ENCODE measurements at places on chromosomes 1 and 21.

GRCh38 chr1:18463984-18464664, 16.6 kb upstream of the KLHDC7A start:
- no peak for DNase-seq

GRCh38 chr1:156213644-156213966, 798 bp downstream of the PMF1 start:
- no peak for DNase-seq

GRCh38 chr1:24364605-24364974, 45.4 kb downstream of the GRHL3 start:
- DNase-seq = no peak

GRCh38 chr1:231591466-231591865, 35.1 kb upstream of the DISC1 start:
- no peak for DNase-seq

DNA sequence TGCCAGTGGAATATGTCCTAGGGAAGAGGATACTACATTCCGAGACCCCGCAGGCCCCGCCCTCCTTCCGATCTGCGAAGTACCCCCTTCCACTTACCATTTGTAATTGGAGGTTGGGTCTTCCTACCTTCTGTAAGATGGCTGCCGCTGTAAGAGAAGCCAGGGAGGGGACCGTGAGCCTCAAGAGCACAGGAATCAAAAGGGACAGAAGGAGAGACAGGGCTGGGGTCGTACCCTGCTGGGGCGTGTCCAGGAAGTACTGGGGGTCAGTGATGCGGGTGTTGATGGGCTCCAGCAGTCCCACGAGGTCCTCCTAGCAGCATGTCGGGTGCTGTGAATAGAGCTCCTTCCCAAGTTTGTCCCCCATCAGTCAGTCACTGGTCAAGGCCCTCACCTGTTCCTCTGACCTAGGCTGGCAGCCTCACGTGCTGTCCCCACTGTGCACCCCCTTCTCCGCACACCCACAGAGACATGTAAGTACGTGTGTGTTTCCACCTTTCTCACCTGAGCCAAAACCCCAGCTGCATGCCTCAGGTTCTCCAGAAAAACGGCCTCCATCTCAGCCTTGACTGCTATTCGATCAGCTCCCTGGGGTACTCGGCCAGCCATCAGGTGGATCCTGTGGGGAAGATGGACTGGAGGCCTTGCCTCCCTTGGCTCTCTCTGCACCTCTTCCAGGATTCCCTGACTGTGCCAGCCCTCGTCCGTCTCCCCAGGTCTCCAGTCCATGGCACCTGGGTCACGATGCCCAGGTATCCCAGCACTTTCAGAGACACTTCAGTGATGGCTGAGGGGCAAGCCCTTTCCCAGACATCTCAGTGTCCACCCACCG, 1.8 kb downstream of the HYI start:
- no peak for DNase-seq

DNA sequence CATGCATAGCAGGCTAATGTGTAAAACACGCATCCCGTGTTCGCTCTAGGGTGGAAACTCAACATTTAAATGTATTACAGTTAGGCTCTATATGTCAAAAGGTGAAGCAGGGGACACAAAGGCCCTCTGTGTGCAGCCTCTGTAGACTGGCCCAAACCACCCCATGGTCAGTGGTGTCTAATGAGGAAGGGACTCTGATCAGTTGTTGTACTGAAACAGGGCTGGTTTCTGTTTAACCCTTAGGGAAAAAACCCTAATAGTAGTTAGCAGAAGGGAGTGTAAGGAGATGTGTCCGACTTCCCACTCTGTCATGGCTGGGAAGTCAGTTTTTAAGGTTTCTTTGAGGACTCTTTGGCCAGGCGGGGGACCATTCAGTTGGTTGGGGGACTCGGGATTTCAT, 21.5 kb upstream of the CD2 start:
- no peak for DNase-seq

DNA sequence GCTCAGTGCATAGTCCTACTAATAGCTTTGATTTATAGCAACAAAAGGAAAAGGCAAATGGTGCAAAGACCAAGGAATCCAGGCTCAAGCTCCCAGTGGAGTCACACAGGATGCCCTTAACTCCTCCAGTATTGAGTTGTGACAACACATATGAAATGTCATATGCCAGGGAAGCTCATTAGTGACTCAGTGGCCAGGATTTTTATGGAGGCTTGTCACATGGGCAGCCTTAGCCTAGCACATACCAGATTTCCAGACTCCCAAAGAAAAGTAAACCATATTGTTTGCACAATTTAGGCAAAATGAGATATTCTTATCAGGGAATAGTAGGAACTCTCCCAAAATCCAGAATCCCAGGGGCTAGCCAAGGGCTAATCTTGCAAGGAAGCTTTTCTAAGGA, 129.2 kb downstream of the MAGI3 start:
- DNase-seq = no peak

- DNase-seq = no peak
Observed at GRCh38 chr21:45644041-45644906, 749 bp downstream of the PCBP3 start.

DNA sequence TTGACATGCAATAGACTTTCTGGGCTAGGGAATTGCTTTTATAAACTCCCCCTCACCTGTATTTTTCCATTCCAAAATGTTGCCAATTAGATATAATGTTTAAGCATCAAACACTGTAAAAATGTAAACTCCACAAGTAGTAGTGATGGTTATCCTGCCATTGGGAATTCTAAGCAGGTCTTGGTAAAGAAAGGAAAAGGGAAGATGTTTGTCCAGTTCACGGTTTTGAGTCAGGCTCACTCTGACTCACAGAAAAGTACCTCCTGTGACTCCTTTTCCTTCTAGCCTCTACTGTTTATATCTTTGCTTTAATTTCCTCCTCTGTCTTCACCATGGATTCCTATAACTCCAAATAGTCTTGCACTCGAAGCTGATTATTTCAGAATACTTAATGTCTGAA, 19.0 kb upstream of the PTPN14 start:
- no peak for DNase-seq

DNA sequence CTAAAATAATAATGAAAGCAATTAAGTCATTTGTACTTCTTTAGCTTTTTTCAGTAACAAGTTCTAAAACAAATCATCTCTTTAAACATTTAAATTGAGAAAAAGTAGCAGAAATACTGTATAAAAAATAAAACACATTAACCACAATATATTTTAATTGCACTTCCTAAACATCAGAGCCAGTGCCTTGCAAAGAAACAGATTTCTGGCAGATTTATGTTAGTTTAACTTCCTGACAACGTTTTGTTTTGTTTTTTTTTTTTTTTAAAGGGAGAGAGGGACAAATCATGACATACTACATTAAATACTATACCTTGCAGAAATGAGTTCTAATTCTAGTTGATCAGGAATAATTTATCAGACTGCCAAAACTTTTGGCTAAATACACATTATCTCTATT, 11.2 kb downstream of the TMEM59 start:
- DNase-seq = no peak

DNA sequence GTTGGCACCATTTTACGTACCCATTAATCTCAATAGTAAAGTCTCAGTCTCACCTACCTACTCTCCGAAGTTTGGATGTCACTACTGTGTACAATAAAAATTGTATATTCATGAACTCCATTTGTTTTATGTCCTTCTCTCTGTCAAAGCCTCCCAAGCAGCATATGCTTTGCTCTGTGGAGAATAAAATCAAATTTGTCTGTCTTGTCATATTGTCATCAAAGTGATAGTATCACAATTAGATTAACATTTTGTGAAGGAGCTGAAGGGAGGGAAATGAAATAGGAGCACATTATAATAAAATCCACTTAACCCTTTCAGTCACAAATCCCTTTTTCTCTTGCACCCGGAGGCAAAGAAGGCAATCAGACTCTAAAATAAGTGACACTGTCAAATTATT, 177.1 kb upstream of the RRP15 start:
- DNase-seq = no peak

GRCh38 chr1:200021577-200022238, 5.8 kb upstream of the NR5A2 start:
- no peak for DNase-seq

DNA sequence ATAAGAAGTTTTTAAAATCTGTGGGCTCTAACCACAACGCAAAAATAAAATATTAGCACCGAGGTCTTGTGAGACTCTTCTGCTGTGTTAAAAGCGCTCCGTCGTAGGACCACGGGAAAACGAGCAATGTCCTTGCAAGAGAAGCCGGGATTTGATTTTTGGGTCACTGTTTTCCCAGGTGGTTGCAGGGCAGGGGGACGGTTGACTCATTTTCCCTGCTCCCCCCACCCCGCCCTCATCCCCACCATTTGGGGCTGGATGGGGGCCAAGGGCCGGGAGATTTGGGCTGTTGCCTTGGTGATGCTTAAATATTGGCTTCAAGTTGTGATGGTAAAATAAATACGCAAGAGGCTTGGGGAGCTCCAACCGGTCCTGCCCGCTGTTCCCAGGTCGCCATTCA, 67.6 kb upstream of the SLC25A33 start:
- DNase-seq = no peak

DNA sequence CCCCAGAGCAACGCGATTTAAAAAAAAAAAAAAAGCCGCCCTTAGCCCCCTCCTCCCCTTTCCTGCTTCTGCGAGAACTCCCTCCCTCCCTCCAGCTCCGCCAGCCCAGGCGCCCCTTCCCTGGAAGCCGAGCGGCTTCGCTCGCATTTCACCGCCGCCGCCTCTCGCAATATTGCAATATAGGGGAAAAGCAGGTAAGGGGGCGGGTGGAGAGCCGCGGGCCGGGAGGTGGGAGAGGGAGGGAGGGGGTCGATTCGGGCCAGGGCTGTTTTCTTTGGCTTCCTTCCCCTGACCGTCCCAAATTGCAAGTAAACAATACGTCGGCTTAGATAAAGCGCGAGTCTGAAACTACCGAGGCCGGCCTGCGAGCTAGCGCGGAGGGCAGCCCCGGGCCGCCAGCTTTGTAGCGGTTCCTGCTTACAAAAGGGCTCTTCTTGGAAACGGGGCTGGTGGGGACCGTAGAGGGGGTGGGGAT, 408 bp downstream of the LMO4 start:
- DNase-seq = no peak

DNA sequence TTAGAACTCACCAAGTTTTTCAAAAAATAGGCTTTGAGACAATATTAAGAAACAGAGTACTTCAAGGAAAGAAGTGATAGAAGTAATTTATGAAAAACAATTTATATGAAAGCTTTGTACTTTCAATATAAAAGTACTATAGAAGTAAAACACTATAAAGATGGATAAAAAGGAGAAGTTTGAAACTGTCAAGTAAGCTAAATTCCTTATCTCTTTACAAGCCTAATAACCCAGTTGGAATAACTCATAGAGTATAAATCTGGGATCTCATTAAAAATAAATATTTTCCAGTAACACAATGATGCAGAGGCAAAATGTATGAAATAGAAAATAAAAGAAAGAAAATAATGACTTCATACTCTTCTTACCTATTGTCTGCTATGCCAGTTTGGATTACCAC, 232.5 kb downstream of the PDE4B start:
- no peak for DNase-seq

DNA sequence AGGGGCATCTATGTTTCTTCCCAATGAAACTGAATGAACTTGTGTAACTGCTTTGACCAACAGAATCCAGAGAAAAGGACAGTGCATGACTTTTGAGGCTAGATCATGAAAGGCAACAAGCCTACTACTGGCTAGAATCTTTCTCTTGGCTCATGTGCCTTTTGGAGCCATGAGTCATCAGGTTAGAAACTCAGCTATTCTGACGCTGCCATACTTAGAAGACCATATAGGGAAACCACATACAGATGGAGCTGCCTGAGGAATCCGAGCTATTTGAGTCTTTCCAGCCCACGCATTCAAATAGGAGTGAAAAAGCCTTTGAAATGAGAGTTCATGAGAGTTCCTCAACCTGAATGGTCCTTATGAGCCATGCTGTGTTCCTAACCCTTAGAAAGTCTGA, 738.5 kb upstream of the CHRM3 start:
- no peak for DNase-seq

DNA sequence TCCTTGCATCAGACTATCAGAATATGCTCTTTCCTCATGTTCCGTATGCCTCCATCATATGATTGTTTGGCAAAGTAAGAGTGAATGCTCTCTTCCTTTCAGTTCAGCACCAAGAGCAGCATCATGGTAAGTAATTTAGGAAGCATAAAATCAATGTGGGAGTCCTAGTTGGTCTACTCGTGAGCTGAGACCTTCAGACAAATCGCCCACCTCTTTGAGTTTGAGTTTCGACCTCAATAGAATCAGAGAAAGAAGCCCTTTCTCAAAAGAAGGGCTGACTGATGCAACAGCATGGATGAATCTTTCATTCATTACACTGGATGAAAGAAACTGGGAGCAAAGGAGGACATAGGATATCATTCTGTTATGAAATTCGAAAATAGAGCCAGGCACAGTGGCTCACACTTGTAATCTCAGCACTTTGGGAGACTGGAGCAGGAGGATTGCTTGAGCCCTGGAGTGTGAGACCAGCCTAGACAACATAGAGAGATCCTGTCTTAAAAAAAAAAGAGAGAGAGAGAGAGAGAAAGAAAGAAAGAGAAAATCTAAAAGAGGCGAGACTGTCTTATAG, 112.5 kb downstream of the ZC3H11B start:
- DNase-seq = no peak

DNA sequence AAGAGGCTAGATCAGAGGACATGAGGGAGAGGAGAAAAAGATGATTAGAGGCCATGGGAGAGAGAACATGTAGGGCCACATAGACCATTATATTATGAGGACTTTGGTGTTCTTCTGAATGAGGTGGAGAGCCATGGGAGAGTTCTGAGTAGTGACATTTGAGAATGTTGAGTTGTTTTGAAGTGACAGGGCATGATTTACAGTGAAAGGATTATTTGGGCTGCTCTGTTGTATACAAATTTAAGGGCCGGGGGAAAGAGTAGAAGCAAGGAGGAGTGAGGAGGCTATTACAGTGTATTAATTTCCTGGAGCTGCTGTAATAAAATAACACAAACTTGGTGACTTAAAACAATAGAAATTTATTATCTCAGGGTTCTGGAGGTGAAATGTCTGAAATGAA, 102.5 kb upstream of the RGS4 start:
- no peak for DNase-seq

- no peak for DNase-seq
Observed at GRCh38 chr21:20511216-20511880, 486.9 kb upstream of the NCAM2 start.

DNA sequence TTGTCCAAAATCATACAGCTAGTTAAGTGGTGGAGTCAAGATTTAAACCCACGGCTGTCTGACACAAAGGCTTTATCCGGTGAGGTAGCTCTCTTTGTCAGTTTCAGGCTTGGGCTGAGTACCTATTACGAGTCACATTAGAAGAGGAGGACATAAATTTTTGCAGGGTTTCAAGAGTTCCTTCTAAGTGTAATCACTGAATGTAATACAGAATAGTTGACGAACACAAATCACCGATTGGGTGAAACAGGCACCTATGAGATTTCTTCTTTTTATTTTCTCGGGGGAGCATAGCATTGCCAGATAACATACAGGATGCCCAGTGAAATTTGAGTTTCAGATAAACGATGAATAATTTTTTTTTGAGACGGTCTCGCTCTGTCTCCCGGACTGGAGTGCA, 847 bp downstream of the PSMD4 start:
- DNase-seq = no peak

GRCh38 chr21:44087426-44088400, 19.5 kb upstream of the PWP2 start:
- DNase-seq = no peak

- DNase-seq = no peak
Observed at GRCh38 chr1:38505944-38506343, 353.6 kb downstream of the RRAGC start.

All from keratinocyte (primary cell).